Renal cortical epithelial cell (primary cell): ENCODE measurements at places on chromosomes 6 and 20.
A peak's percentile ranks its signal among the peaks of the same experiment; 100 is the strongest.

DNA sequence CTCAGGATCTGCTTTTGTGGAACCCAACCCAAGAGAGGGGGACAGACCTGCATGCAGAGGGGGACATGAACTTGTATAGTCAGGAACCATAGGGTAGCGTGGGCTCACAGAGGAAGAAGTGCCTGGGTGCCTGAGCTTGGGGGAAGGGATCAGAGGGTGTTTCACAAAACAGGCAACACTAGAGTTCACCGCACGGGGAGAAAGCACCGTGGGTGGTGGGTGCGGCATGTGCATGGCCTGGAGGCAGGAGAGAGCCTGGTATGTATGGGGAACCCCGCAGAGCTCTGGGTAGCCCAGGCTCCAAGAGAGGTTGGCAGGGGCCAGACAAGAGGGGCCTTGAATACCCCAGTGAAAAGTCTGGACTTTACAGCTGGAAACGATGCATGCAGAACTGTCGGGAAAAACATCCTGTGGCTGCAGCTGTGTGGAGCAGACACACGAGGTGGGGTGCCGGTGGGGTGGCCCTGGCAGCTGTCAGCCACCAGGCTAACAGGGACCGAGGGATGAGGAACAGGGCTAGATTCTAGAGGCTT, 6.7 kb upstream of the EMILIN3 start:
- no peak for DNase-seq

DNA sequence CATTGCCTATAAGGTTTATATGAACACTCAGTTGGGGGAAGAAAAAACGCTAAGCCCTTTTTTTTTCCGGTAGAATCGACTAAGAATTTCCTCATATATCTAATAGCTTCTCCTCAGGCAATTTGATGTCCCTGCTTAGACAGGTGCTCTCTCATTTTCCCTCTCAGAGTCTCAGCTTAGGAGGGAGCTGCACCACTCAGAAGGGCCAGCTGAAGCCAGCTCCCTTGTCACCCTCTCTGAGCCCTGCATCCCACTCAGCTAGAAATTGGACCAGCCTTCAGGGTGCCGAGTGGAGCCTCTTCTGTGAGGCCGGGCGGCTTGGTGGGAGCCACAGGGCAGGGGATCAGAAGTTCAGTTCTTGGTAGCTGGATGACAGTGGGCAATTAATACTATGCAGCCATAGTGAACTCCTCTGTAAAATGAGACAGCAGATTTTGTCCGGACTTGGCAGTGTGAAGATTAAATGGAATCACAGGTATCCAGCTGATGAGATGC, 368.5 kb downstream of the MAFB start:
- no peak for DNase-seq

DNA sequence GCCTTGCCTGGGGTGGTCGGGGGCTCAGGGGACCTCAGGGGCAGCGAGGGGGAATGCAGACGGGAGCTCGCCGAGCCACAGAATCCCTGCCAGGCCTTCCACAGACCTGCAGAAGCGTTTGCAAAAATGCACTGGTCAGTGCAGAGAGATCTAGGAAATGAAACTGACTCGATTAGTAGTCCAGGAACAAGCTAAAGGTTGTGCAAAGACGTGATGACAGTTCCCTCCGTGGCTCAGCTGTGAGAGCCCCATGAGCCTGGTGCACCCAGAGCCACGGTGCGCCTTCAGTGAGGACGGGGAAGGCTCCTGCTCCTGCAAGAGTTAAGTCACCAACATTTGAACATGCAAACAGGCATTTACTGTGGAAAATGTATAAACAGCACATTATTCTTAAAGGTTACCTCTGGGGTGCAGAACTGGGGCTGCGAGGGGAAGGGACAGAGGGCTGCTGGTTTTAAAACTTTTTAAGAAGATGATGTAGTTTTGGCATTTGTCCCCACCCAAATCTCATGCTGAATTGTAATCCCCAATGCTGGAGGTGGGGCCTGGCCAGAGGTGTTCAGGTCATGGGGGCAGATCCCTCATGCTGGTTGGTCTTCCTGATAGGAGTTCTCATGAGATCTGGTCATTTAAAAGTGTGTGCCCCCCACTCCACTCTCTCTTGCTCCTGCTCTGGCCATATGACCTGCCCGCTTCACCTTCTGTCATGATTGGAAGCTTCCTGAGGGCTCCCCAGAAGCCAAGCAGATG, 147.3 kb downstream of the DLL1 start:
- DNase-seq: no peak

GRCh38 chr6:81847866-81848265, 95.4 kb upstream of the TENT5A start:
- DNase-seq: no peak

DNA sequence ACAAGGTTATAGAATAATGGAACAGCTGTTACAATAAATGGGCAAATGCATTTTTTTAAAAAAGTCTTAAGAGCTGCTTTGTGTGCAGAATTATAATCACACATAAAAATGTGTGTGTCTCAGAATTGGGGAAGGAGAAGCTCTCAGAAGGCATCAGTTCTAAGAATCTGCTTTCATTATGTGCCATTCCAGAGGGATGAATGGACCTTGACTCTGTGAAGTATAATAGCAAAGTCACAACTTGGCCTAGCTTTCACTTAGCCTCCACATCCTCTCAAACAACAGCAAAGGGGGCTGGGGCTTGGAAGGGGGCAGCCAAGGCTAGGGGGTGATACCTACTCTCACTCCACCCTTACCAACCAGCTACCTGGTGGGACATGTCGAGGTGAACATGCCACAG, 265.0 kb downstream of the CDC5L start:
- no peak for DNase-seq

GRCh38 chr6:52846002-52846401, 5.4 kb upstream of the GSTA5 start:
- no peak for DNase-seq

DNA sequence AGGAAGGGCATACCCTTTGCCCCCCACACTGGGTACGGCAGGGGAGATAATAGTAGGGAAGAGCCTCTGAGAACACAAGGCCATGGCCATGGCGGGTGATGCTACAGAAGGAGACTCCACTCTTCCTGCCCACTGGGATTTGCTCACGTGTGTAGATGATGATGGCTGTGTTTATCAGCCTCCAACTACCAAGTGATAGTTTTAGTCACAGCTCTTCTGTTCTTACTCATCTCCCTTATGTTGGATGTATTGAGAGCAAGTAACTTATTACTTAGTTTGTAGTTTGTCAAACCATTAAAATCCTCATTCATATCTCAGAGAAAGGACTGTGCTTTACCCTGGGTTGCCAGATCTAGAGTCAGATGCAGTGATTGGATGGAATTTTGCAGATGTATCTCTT, 66.0 kb downstream of the CDH26 start:
- DNase-seq: no peak

DNA sequence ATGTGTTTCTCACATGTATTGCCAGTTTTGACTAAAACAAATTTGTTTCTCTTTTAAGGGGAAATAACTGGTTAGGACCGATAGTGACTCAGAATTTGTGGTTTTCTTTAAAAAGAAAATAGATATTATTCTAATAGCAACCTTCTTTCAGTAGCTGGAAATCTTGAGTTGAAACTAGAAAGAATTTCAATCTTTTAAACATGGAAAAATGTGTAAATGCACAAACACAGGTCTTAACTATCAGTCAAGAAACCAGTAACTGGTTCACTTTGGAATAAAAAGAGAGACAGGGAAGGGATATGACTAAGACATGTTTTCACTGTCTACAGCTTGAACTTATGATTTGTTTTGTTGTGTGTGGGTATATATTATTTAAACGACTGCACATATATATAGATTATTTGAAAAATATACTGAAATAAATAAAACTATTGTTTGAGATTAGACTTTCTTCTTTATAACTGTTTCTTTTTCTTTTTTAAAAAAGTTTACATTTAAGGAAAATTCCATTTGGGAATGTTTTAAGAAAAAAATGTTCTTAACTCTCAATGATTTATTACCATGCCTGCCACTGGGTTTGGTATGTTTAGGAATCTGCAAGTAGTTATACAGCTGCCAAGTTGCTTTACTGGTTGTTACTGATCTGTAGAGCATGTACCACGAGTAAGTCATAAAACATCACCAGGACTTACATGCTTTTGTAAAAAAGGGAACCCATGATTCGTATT, 753.3 kb upstream of the MARCKS start:
- peak; percentile 90 for DNase-seq

GRCh38 chr20:62232770-62233645, 5.3 kb upstream of the OSBPL2 start:
- no peak for DNase-seq

- no peak for DNase-seq
Measured at GRCh38 chr6:53616450-53617357, 48.9 kb downstream of the KLHL31 start.

GRCh38 chr20:35988910-35989463, 20.6 kb downstream of the CNBD2 start:
- DNase-seq: no peak

- no peak for DNase-seq
Measured at GRCh38 chr20:15163632-15164031, 826.2 kb upstream of the FLRT3 start.

DNA sequence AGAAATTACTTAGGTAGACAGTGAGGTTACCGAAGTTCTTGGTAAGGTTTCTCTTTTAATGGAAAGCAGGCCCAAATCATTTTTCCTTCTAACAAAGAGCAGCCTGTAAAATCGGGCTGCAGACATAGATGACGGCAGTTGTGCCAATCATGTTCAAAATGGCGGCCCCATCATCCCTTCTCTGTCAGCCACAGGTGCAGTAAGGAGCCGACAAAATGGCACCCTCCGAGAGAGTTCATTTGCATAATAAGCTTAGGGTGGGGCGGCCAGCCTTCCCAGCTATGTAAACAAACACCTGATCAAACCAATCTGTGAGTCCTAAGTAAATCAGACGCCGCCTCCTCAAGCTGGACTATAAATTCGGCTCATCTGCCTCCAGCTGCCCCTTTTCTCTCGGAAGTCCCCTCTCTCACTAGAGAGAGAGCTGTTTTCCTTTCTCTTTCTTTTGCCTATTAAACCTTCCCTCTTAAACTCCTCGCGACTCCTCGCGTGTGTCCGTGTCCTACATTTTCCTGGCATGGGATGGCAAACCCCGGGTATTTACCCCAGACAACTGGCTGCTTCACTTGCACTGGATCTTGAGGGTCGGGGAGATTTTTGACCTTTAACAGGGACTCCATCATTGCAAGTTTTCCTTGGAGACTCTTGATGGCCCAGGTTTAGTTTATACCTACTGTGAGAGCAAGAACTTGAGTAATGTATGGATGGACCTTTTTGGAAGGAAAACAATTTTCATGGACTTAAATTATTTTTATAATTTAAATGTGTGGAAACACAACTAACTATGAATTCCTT, 8.9 kb upstream of the DDR1 start:
- DNase-seq: no peak

- peak; percentile 86 for DNase-seq
Measured at GRCh38 chr6:157461000-157461915, 80.3 kb downstream of the ZDHHC14 start.

DNA sequence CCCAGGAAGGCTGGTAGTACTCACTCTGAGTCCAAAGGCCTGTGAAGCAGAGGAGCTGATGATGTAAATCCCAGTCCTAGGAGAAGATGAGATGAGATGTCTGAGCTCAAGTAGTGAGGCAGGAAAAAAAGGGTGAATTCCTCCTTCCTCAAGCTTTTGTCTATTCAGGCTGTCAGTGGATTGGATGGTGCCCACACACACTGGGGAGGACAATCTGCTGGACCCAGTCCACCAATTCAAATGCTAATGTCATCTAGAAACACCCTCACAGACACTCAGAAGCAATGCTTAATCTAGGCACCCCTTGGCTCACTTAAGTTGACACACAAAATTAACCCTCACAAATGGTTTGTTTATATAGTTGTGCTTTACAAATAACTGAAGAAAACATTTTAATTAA, 94.6 kb downstream of the CD109 start:
- no peak for DNase-seq

DNA sequence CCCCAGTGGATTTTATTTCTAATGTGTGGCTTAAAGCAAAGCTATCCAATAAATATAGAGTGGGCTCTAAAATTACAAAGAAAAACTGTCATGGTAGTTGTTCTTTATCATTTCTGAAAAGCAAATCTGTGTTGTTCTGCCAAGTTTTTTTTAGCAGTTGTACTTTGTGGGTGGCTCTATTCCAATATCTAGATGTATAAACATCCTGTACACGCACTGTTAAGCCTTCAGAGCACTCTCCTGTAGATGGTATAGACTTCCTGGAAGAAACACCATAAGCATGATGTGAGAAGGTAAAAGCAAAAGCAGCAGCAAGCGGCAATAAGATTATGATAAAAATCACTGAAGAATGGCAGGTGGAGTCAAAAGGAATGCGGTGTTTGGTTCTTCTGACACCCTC, 21.5 kb upstream of the TMEM30A start:
- no peak for DNase-seq

GRCh38 chr6:22029171-22029570, 267.7 kb downstream of the PRL start:
- DNase-seq: peak; percentile 7

DNA sequence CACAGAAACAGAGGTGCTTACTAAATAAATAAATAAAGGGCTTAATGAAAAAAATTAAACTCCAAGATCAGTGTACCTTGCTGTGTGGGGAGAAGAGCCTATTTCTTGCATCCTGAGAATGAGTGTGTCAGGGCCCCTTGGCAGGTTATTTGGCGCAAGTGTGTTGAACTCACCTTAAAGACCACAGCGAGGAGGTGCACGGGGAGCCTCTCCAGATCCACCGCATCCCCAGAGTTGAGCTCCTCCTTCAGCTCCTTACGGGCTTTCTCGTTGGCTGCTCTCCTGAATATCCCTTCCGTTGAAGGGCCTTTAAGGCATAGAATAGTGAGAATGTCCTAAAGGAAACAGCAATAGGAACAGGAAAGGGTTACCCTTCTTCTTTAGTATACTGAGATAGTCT, 3.6 kb downstream of the TAGAP start:
- no peak for DNase-seq

GRCh38 chr20:36298795-36299339, 7.3 kb upstream of the DLGAP4 start:
- DNase-seq: no peak

DNA sequence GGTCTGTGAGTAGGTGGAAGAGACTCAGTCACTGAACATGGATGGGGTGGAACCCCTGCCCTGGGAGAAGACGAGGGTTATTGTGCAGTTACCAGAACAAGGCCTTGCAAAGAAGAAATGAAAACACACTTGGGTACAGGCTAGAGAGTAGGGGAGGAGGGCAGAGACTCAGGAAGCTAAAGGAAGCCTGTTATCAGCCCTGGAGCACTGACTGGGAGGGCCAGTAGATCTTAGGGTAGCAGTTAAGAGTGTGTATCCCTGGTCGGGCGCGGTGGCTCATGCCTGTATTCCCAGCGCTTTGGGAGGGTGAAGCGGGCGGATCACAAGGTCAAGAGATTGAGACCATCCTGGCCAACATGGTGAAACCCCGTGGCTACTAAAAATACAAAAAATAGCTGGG, 74.4 kb downstream of the SASH1 start:
- DNase-seq: no peak

DNA sequence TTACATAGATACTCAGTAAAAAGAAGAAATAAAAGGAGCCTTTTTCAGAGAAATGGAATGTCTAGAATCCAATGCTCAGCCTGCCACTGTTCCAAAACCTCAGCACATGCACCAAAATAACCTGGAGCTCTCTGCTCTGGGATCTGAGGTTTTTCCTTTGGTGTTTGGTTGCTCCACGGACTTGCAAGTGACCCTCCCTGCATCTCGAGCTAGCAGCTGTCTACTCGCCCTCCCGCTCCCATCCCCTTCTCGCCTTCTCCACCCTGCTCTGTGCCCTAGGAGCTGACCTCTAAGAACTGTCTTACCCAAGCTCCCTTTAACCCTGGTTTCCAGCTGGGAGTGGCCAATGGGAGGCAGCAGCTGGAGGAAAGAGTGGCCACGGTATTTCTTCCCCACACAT, 35.1 kb upstream of the FAM210B start:
- DNase-seq: no peak

GRCh38 chr6:155200012-155200411, 63.8 kb upstream of the CLDN20 start:
- no peak for DNase-seq

- DNase-seq: peak; percentile 53
Measured at GRCh38 chr6:51432481-51432880, 613.8 kb downstream of the TFAP2B start.
